ENCODE measurements at places on chromosomes 7 and 10.

DNA sequence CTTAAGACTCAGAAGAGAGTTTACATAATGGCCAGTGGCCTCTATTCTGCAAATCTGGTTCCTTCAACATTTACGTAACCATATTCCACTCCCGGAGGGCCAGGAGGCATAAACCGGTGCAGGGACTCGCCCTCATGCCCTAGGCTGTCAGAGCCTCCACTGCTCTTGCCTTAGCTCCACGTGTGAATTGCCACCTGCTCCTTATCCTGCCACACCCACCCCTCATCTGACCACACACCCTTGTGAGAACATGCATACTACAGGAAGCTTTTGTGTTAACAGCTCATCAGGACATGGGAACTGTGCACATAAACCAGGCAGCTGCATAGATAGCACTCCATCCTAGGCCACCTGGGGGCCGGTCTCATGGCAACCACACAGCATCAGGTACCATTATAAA is 146.7 kb upstream of the PFKP start:
- DNase-seq: no peak

DNA sequence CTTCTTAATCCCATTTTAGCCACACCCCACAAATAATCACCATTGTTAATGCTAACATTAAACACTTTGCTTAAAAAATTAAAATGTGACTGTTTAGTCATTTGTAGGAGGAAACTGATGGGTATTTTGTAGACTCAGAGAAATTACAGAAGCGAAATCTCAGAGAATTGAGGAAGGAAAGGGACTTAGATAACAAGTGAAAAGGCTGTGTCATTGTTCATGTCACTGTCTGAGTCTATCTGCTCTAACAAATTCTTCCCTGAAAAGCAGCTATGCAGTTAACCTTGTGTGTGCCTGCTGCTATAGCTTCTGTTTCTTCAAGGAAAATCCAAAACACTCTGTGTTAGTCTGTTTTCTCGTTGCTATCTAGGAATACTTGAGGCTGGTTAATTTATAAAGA is 40.9 kb upstream of the PLXDC2 start:
- DNase-seq: no peak

DNA sequence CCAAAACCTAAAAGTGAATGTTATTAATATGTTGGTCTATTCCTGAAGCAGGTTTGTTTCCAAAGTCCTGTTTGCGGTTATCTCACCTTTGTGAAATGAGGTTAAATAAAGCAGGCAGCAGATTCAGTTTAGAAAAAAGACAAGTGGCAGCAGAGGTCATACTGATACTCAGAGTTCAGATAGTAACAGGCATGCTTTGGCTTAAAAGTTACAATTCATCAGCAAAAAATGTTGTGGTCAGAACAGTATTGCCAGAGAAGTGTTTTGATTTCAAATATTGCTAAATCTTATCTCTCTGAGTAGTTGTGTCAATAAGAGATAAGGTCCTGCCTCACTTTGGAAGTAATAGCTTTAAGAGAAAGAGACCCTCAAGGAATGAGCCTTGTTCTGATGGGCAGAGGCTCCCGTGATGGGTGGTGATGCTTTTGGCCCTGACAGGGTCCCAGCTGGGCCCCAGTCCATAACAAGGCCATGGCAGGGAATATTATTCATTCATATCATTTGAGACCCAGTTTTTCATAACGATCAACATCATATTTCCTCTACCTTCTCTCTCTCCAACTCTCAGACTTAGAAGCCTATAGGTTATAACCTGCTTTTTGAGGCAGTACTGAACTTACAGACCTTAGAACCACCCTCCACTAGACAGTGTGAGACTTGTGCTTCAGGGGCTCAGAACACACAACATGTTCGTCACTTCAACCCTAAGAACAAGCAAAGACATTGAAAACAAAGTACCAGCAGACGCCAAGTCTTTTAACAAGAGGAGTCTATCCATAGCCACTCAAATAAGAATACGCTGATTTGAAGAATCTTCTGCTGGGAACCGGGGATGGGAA is 58.5 kb upstream of the AHR start:
- peak; percentile 83 for DNase-seq

GRCh38 chr7:149500910-149501309 is 3.3 kb upstream of the ZNF746 start:
- no peak for DNase-seq

DNA sequence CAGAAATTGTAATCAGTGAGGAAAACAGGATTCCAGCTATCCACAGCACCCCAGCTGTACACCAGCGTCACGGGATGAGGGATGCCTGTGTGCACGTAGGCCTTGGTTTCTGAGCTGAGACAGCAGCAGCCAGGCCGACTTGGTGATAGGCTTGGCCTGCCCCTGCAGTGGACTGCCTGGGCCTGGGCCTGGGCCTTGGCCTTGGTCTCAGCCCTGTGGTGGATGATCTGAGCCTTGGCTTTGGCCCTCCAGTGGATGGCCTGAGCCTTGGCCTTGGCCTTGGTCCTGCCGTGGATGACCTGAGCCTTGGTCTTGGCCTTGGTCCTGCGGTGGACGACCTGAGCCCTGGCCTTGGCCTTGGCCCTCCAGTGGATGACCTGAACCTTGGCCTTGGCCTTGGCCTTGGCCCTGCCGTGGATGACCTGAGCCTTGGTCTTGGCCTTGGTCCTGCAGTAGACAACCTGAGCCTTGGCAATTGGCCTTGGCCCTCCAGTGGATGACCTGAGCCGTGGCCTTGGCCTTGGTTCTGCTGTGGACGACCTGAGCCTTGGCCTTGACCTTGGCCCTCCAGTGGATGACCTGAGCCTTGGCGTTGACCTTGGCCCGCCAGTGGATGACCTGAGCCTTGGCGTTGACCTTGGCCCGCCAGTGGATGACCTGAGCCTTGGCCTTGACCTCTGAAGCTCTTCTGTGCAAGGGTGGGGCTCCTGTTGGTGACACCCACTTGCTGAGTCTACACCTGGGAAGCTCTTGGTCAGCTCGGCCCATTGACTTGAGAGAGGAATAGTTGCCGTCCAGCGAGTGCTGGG is 93.8 kb downstream of the CUX1 start:
- no peak for DNase-seq

GRCh38 chr10:27388761-27389399 is 115.2 kb upstream of the RAB18 start:
- DNase-seq: peak; percentile 1

DNA sequence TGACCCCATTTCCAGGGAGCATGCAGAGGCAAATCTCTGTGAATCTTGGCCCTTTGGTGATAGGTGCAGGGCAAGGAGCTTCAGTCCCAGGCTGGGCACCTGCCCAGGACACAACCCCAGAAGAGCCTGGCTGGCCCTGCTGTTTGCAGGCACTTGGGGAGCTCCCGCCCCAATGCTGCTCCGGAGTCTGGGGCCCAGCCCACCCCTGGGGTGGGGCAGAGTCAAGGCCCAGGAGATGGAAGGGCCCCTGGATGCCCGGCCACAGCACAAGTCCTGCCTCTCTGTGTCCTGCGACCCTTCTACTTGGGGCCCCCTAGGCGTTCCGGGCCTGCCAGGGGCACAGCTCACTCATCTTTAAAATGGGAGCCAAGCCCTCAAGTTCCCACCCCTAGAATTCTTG is 24.7 kb downstream of the PDGFA start:
- DNase-seq: no peak

DNA sequence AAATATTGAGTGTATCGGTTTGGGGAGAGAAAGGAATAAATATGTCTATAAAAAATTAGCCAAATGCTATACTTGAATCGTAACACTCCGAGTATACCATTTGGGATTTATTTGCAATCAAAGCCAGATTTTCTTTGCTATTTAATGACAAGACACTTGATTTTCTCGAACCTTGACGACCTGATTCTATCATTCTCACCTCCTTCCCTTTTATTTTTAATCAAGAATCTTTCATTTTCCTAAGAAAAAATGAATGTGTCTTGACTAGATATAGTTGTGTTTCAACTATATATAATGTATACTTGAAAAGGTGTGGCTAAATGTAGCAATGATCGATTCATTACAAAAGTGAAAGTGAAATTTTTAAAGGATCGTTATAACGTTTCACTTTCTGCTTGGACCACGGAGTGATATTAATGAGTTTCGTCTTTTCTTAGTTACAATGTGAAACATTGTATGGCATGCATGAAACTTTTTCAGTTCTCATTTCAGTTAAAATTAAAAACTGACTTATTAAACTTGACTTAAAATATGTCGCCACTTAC is 562 bp downstream of the NUB1 start:
- DNase-seq: no peak

- no peak for DNase-seq
Observed at GRCh38 chr10:21514129-21514817, 11.2 kb downstream of the SKIDA1 start.

DNA sequence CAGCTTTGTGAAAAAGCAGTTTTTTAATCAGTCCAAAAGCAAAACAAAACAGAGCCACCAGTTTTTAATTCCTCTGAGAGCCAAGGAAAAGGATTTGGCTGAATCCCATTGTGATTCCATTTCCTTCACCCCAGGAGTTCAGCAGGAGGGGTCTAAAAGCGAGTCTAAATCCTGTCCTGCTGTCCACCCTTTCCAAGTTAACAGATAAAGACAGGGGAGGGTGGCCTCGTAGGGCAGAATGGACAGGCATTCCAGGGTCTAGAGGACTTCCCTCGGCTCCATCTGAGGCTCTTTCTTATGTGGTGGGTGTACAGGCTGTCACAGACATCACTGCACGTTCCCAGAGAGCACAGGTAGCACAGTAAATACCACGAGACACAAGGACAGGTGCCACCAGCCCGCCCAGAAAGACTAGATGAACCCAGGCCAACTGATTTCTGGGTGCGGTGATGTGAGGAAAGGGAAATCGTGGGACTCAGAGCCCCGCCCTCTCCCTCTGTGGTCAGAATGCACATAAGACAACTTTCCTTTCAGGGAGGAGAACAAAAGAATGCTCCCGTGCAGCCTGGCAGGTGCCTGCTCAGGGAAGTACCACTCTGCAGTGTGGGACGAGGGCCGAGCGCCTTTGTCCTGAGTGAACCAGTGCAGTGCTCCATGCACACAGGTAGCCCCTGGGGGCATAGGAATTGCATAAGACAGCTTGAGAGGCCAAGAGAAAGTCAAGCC is 119.7 kb downstream of the ABLIM1 start:
- DNase-seq: no peak

DNA sequence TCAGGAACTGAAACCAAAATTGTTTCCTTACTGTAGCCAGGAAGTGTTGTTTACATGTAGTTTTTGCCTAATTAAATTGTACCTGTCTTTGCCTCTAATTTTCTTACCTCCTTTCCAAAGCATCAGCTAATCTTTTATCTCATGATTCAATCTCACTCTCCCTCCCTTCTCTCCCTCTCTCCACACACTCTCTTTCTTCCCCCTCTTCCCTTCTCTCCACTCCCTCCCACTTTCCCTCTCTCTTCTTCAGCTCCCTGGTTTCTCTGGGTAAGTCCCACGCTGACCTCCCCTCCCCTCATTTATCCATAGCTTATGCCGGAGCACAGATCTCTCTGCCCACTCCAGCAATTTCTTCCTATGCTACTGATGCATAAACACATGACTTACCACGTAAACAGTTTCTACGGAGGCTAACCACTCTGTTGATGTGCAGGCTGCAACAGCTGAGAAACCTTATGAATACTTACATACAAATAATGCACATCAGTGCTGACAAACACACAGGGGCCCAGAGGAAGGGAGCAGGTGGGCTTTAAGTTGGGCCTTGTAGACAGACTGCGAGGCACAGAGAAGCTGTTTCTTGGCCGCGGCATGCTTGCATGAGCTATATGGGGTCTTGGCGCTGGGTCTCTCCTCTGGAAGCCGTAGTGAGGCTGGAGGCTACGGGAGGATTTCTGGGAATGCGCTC is 174.4 kb upstream of the PLXNA4 start:
- DNase-seq: peak; percentile 31

- peak; percentile 91 for DNase-seq
Observed at GRCh38 chr10:121927841-121928527, at the start of gene ATE1. Gene ATE1, minus strand, starts transcription at chr10:121928031. Its CDS starts 82 bp downstream, at chr10:121927949.

DNA sequence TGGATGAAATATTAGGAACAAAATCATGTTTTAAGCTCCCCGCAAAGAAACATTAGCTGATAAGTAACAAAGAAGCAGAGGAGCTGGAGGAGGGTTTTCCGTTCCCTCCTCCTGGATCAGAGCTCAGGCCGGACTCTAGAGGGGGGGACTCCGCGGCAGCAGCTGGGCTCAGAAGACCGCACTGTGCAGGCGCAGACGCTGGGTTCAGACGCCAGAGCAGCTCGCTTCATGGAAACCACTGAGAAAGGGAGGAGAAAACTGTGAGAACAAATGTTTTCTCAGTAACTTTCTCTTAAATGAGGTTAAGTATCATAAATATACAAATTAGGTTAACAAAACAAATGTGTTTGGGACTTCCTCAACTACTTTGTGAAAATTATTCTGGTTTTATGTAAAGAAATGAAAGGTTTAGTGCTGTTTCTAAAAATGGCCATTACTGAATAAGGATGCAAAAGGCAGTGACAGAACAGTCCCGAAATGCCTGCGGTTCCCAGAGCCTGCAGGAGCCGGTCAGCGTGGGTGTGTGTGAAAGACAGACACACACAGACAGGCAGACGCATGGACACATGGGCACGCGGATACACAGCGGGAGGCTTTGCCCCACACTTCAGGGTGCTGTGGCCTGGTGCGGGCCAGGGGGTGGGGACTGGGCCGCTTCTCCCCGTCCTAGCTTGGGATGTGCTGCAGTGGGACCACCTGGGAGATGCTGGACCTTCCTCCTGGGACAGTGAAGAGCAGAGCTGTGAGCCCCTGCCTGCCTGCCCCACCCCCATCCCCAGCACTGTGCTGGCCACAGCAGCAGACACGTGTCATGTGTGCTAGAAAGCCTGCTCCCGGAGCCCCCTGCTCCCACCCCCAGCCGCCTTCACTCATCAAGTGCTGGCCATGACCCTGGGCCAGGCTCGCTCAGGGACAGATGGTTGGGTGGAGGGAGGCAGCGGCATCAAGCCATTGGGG is 20.3 kb upstream of the ADGRA1 start:
- peak; percentile 14 for DNase-seq

DNA sequence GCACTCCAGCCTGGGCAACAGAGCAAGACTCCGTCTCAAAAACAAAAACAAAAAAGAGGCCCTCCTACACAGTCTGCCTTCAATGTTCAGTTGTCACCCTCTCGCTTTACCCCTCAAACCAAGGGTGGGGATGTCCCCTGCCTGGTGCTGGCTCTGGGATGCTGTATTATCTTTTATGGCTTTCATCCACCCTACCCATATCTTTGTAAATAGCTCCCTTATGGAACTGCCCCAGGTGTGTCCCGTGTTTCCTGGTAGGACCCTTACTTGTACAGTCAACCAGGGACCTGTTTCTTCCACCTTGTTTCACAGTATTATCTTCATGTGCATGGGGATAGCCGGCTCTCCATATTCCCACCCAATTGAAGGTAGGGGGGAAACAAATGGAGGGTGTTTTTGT is 15.7 kb upstream of the LAMB1 start:
- DNase-seq: no peak

- no peak for DNase-seq
Observed at GRCh38 chr10:76879116-76879913, 758.3 kb downstream of the KCNMA1 start.

DNA sequence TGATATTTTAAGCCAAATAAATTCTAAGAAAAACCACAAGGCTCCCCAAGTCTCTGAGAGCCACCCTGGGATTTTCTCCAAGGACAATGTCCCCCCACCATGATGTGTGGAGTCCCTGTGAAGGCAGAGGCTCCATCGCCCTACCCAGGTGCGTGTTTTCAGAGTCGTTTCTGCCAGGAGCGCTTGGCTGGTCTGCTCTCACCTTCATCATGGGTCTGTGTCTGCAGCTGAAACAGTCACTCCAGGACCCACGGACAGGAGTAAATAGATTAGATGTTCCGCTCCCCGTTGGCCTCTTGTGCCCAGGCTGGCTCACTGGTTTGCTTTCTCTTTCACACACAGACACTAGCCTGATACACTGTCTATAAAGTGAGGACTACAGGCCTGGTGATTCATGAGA is 217.5 kb downstream of the SFMBT2 start:
- no peak for DNase-seq

GRCh38 chr7:113804475-113805095 is 114.2 kb downstream of the PPP1R3A start:
- peak; percentile 58 for DNase-seq

All from iris pigment epithelial cell (primary cell).